A549 (cell line): ENCODE measurements at places on chromosomes 1 and 21. TPM values are rescaled to one million over a fixed set of nuclear protein-coding genes. Genes with fewer than 3 reads are reported as not detected.

The MAEL gene
- polyA plus RNA-seq = not detected in 3 replicates

- DNase-seq = no peak
Measured at GRCh38 chr1:91006113-91006908, 15.5 kb downstream of the ZNF644 start.

The PPP2R5A gene
- polyA plus RNA-seq = 14.8 to 15.1 TPM (median 14.9 TPM) in 3 replicates

The DCST1 gene
- not detected in 3 replicates for polyA plus RNA-seq

The KLHDC8A gene
- 0.32 to 0.51 TPM (median 0.34 TPM) in 3 replicates for polyA plus RNA-seq

- DNase-seq = peak; percentile 43
Measured at GRCh38 chr1:150567717-150568593, 11.5 kb downstream of the MCL1 start.

GRCh38 chr1:63679076-63679475 lies 85.9 kb downstream of the PGM1 start:
- DNase-seq = no peak

DNA sequence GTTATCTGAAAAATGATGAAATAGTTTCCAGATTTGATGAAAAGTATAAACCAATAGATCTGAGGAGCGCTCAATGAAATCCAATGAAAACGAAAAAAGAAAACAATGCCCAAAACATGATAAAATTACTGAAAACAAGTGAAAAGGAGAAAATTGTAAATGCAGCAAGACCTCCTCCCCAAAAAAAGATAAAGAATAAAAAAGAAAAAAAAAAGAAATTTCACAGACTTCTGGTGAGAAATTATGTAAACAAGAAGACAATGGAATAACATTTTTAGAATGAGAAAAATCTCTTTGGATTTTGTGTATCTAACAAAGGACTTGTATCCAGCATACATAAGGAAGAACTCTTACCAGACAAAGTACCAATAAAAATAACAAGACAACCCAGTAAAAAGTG lies 134.2 kb downstream of the DNAH14 start:
- no peak for DNase-seq

DNA sequence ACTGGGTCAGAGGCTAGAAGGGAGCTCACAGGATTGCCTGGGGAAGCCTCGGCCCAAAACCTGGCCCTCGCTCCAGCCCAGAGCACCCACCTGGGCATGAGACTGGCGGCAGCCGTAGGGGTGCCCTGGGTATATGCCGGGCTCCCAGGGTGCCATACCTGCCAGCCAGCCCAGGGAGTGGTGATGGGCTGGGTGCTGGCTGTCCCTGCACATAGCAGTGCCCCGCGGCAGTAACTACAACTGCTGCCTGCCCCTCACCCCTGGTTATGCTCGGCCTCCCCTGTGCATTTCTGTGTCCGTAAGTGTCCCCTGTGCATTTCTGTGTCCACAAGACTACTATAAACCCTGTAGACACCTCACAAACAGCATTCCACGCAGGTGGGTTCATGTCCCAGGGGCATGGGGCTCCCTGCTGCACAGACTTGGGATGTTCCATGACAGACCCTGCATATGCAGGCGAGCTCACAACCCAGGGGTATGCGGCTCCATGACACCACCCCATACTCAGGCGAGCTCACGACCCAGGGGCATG lies 5.8 kb upstream of the SPATC1L start:
- DNase-seq = no peak

The SHISAL2A gene
- not detected in 3 replicates for polyA plus RNA-seq

The CLCA4 gene
- polyA plus RNA-seq = not detected in 3 replicates

The MINDY1 gene
- polyA plus RNA-seq = 4.0 to 4.8 TPM (median 4.8 TPM) in 3 replicates

The TAL1 gene
- 0.03 TPM in 1 of 3 replicates, not detected in the others for polyA plus RNA-seq

DNA sequence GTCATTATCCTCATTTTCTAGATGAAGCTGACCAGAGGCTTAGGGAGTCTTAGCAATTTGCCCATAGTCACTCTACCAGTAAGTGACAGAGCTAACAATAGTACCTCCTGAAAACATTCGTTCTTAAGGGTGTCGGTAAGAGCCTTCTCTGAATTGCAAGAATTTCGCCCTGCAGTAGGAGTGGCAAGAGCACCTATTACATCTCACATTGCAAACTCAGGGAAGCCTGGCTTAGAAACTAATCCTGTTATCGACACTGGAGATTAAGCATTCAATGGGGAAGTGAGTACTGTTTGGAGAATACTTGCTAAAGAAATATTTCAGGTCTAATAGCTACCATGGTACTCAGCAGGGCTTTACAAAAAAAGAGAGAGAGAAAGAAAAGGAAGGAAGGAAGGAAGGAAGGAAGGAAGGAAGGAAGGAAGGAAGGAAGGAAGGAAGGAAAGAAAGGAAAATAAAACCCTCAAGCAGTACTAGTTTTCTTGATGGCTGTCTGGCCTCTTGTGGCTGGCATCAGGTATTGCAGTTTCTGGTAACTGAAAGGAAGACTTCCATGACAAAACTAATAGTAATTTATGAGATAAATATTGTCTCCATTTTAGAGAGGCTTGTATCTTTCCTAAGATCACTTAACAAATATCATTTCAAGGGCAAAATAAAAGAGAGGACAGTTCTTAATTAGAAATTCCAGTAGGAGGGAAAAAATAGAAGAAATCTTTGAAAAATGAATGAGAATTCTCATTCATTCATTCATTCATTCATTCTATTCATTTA lies 10.4 kb downstream of the C1orf226 start:
- peak; percentile 65 for DNase-seq

DNA sequence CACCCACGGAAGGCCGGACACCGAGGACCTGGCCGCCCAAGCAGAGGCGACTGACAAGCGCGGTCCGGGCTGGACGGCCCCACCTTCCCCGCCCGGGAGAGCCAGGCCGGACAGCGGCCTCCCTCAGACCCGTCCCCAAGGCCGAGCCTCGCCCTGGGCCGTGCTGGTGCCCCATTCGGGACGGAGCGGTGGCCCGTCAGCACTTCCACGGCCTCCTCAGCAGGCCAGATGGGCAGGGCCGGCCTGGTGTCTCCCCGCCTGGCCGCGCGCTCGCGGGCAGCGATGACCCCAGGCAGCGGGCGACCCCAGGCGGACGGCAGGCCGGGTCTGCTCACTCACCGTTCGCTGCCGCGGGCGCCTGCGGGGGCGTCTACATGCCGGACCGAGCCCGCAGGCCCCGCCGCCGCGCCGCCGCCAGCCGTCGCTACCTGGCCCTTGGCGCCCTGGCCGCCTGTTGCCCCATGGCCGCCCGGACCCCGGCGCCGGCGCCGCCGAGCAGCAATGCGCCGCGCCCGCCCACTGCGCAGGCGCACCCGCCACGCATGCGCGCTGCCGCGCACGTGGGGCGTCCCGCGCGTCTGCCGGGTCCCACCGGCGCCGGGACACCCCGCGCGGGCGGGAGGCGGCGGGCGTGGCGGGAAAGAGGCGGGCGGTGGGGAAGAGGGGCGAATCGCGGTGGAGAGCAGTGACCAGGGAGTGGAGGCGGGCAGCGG lies at the start of gene NADK:
TSS of gene NADK (minus strand) at position 521 of the 713 bp plus-strand sequence. CDS start 13,064 bp downstream, outside the sequence.
- DNase-seq = peak; percentile 45

DNA sequence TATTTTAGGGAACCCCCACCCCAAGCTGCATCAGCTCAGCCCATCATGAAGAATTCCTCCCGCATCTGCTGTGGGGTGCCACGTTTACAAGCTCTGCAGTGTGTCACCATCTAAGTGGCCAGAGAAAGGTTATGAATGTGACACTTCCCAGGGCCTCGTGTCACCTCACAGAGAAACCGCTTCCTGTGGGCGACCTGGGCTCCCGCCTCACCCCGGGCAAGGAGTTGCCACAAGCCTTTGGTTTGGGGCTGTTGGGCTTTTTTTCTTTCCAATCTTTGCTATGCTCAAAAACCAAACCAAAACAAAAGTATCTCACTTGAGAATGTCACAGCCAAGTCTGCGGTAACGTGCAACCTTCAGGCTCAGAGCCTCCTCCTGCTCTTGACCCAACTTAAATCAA lies 82.1 kb upstream of the ARHGEF16 start:
- no peak for DNase-seq

DNA sequence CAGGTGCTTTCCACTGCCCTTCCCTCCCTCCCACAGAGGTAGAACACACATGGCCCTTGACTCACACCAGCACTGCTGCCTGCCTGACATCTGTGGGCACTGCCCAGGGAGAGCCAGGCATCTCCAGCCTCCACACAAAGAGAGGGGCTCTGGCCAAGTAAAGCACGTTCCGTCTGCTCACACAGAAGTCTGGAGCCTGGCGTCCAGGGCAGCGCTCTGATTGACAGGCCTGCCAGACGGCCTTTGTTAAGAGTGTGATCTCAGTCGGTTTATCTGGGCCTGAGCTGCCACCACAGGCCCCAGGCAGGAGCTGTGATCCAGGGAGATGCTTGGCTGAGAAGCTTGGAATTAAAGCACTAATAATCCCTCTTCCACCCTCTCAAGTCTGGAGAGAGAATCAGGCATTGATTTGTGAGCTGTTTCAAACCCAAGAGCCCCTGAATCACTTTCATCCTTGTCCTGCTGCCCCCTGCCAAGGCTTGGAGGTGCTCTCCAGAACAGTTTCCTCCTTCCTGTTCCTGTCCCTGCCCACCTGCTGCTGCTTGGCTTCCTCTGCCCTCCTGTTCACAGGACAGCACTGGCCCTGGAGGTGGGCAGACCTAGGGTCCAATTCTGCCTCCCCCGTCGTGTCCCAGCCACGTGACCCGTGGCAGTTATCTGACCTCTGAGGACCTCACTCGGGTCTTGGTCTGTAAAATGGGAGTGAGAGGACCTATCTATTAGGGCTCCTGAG lies 3.7 kb downstream of the DMRTB1 start:
- no peak for DNase-seq

DNA sequence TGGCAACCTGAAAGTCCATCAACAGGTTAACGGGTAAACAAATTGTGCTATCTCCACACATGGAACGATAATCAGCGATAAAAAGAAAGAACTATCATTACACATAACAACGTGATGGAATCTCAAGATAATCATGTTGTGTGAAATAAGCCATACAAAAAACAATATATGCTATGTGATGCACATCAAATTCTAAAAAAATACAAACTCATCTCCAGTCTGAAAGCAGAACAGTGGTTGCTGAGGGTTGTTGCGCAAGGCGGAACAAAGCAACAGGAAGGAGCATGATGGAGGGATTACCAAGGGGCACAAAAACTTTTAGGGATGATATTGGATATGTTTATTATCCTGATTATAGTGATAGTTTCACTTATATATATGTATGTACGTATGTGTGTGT lies 324.8 kb downstream of the VAV3 start:
- no peak for DNase-seq

DNA sequence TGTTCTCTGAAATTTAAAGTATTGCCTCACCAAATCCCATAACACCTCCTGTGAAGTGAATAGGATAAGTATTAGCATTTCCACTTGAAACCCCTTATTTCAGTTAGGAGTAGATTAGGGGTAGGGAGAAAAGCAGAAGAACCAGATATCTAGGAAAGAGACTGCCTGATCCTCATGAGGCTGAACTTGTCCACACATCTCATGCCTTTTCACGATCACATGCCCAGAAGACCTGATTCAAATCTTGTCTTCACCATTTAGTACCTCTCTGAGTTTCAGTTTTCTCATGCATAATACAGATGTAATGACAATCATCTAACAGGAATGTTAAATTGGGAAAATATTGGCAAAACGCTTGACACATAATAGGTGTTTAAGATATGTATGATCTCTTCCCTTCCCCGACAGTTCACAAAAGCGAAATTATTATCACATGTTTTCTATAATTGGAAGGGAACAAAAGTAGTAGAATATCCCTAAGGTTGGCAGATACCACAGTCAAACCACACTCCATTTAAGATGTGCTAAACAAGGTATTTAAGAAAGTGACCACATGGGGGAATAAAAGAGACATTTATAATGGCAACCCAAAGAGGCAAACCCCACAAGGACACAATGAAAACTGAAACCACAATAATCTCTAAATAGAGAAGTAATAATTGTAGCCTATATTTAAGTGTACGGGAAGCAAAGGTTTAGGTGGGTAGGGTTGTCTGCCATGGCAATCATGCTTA lies 25.2 kb downstream of the GFI1 start:
- no peak for DNase-seq

DNA sequence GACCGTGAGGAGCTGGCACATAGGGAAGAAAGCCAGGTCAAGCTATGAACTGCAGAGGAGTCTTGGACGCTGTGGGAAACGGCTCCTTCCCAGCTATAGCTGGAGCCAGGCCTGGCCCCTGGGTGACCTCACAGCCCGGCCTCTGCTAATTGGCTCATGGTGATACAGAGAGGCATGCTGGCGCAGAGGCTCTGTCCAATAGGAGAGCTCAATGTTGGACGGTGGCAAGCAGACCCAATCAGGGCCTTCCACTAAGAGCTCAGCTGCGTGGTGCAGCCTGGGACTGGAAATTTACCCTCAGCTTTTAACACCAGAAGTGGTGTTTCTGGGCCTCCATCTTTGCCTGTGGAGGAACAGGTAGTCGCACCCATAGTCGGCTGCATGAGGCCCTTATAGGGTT lies 64.4 kb upstream of the GRHL3 start:
- DNase-seq = no peak

The SPRR2F gene
- polyA plus RNA-seq = not detected in 3 replicates
